ENCODE measurements at places on chromosomes 2 and 18.

DNA sequence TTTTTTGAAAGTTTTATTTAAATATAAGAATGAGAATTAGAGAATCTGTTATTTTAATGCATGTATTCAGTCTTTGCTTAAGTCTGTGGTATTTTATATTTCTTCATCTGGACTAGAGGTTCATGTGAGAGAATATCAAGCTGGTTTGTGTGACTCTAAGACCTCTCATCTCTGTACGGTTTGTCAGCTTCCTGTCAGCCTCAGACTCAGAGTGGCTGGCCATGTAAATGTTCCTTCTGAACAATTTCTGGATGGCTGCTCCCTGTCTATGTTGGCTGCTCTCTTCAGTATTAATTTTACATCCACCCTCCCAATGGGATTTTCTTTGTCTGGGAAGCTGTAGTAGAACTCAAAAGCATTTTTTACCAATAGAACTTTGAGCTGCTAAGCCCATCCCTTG lies 225.3 kb upstream of the THUMPD2 start:
- DNase-seq: no peak

DNA sequence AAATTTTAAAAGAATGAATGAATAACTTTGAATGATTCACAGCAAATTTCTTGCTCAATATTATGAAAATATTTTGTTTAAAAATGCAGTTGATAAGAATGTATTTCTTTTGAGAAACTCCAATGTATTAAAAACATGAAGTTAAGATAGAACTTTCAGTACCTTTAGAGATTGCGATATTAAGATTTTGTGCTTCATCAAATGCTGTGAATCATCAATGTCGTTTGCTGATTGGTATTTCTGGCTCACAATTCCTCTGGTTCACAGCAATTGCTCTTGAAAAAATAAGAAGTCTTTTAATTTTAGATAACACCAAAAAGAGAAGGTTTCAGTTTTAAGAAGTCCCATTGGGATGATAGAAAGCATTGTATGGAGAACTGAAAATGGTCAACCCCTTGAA lies 228.7 kb downstream of the IKZF2 start:
- no peak for DNase-seq

GRCh38 chr2:201793631-201794030 lies 12.7 kb upstream of the CDK15 start:
- no peak for DNase-seq

DNA sequence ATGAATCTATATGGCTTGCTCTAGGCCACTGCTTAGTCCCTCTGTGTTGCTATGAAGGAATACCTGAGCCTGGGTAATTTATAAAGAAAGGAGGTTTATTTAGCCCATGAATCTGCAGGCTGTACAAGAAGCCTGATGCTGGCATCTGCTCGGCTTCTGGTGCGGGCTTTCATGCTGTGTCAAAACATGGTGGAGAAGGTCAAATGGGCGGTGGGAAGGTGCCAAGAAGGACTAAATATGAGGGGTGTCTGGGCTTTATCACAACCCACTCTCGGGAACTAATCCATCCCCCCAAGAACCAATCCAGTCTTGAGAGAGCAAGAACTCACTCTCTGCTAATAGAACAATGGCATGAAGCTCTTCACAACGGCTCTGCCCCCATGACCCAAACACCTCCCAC lies 481.6 kb downstream of the EIPR1 start:
- DNase-seq: no peak

- no peak for DNase-seq
Observed at GRCh38 chr2:156003780-156004179, 328.7 kb downstream of the NR4A2 start.

DNA sequence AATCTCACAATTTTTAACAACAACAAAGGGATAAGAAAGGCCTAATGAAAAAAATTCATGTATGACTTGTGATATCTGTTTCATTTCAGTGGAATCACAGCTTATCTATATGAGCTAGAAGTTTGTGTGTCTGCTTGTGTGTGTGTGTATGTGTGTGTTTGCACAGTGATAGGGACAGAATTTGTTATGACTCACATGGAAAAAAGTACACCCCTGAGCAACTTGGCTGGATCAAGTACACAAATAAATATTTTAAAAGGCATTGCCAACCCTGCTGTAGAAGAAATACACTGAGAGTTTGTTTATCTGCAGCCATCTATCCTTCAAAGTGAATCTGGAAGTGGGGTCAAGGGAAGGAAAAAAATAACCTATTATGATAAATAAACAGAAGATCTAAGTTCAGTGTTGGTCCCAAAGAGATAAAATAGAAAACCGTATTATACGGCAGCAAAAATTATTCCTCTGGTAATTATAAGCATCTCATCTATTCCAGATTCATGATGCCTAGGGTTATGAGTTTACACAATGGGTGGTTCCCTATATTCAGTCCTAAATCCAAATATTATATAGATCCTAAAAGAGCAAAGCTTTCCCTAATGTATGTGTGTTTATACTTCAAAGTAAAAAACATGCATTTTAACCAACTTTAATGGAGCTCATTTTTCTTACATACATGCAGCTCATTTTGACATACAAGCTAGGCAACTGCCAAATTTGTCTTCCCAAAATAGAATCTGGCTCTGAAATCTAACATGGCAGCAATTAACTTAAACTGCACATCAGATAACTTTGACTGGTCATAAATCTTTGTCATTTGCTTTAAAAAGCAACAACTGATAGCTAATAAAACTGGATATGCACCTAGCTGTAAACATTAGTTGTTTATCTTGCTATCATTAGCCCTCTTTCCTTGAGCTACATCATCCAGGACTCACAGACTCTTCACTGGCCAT lies 420.6 kb downstream of the IRS1 start:
- no peak for DNase-seq

- DNase-seq: no peak
Observed at GRCh38 chr18:21820033-21820810, 79.6 kb downstream of the MIB1 start.

GRCh38 chr2:20443276-20443920 lies 3.5 kb upstream of the RHOB start:
- DNase-seq: no peak

Measured in GM12878 (cell line).